ENCODE measurements at places on chromosomes 1 and 21.
A peak's percentile ranks its signal among the peaks of the same experiment; 100 is the strongest.

- no peak for DNase-seq
These were observed 16.6 kb upstream of the SLC2A5 start for GRCh38 chr1:9086045-9086444.

DNA sequence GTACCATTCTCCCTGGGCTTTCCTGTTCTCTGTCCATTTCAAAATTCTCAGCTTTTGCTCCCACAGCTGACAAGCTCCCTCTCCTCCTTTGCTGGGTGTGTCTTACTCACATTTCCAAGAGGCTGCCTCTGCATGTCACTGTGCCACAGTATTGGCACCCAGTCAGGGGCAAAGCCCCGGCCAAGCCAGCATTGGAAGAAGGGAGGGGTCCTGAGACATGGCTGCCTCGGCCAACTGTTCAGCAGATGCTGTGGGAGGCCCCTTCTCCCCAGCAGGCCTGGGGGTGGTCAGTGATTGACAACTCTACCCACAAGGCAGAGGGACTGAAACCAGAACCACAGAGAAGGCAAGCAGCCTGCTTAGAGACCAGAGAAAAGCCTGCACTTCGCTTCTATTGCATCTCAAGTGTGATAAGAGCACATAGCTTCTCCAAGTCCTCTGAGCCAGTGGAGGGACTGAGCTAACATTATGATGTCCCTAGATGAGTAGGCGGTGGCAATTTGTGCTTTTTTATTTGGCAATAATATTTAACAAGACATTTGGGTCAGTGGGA, 294.1 kb downstream of the SIPA1L2 start:
- DNase-seq: no peak

- peak; percentile 90 for DNase-seq
These were observed 12.2 kb downstream of the CRABP2 start for GRCh38 chr1:156692925-156693847.

DNA sequence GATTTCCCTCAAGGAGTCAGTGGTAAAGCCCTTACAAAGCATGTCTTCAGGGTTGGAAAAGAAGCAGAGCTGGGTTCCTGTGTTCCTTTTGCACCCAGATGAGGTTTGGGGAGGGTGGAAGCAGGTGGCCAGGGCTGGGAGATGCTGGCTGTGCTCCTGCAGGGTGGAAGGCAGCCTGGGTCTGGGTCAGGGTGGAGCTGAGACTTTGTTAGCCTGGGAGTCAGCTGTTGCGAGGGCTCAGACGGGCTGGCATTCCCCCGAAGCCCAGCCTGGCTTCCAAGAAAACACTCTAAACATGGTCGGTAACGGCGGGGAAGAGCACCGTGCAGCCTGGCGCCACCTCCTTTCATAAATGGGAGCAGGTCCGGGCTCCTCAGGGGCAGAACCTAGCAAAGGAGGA, 43.7 kb upstream of the EPS8L3 start:
- DNase-seq: no peak

- no peak for DNase-seq
These were observed 5.3 kb downstream of the RPS8 start for GRCh38 chr1:44780583-44781121.

- DNase-seq: no peak
These were observed 13.3 kb downstream of the ARV1 start for GRCh38 chr1:230992100-230992774.

DNA sequence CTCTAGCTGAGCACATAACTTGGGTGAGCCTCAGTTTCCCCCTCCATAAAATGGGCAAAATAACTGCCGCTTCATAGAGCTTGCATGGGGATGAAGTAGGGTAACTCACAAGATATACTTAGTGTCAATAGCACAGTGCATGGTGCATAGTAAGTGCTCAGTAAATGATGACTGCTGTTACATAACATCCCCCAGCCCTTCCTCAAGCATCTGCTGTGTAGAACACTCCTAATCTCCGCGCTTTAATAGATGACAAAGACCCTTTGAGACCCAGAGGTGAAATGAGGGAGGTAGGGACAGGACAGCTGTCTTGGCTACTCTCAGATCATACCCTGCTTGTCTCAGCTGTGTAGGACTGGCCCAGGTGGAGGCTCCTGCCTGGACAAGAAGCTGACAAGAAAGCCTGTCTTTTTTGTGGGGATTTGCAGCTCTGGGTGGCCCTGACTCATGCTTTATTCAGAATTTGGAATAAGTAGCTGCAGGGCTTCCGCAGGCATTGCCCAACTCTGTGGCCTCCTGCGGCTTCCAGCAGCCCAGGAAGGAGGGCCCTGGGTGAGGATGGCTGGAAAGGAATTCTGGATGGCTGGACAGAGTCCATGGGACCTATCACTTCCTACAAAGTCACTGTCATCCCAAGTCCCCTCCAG, 20.7 kb upstream of the PADI4 start:
- DNase-seq: no peak

DNA sequence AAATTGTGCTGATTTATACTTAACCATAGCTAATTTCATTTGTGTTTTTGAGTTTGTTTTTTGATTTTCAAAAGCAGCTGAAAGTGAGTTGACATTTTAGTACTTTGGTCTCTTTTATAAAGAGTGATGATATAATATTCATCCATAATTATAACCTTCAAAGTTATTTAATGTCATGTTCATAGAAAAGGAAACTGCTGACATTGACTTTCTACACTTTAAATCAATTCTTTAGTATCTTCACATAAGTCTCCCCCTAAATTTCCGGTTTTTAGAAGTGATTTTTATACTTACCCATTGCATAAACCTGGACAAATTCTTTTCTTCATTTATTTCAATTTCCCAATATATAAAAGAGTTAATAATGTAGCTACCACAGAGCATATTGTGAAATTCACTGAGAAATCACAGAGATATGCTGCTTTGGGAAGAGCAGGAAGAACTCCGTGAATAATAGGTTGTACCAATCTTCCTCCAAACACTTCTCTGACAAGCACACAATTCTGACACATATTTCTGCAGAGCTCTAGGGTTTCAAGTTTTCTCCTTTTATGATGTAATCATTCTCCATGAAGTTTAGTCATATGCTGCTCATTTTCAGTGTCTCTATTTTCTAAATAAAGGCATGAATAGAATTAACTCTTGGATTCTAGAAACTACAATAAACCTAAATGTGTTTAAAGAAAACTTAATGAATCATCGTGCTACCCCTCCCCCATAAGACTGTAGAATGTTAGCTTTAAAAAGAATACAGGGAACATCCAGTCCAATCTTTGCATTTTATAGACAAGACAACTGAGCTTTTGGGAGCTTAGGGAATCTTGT, 25.6 kb upstream of the CDC42BPA start:
- DNase-seq: no peak

DNA sequence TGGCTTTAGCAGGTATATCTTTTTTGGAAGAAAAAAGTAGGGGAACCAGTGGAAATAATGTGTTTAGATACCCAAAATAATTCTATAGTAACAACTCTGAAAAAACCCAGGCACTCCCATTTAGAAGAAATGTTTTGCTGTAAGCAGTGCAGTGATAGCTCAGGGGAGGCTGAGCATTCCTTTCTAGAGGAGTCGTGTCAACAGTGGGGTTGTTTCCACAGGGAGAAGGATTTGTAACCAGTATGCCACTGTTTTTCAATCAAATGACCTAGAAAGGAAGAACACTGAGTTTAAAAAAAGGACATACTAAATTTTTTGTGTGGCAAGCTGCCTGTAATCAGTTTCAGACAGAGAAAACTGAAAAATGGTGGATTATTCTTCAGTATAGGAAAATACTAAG, 2.4 kb downstream of the PGD start:
- DNase-seq: no peak

DNA sequence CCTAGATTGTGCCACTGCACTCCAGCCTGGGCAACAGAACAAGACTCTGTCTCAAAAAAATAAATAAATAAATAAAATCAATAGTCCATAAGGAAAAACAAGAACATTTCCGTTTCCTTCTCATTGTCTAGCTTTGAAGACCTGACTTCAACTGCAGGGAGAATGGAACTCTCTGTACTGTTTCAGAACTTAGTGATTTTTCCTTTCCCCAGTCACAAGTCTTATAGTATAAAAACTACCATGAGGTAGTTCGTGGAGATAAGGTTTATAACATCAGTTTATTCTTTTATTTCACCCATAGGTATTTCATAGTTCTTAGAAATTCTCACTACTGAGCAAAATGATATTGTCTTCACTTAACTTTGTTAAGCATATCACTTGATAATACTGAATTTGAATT, 11.4 kb upstream of the RWDD3 start:
- no peak for DNase-seq

DNA sequence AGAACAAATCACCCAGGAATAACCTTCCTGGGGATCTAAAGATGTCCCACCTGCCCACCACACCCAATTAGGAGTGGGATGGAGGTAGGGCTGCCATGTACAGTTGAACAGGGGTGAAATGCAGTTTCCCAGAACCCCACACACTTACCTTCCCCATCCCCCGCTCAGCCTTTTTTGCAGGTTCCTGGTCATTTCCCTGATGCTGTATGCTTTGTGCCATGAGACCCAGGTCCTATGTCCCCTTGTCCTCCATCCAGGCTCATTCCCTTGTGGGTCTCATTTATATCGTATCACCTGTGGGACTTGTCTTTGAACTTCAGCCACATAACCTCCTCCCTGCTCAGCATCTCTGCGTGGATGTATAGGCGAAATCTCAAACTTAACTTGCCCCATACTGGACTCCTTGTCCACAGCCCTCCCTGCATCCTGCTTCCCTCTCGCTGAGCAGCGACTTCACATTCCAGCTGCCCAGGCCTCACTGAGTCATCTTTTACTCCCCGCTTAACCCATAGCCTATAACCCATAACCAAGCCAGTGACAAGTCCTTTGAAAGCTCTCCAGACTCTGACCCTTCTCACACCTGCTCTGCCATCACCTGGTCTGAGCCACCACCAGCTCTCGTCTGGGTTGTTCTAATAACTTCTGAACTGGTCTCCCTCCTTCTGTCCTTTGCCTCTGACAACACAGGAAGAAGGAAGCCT, 4.7 kb downstream of the LDLRAD2 start:
- DNase-seq: no peak

DNA sequence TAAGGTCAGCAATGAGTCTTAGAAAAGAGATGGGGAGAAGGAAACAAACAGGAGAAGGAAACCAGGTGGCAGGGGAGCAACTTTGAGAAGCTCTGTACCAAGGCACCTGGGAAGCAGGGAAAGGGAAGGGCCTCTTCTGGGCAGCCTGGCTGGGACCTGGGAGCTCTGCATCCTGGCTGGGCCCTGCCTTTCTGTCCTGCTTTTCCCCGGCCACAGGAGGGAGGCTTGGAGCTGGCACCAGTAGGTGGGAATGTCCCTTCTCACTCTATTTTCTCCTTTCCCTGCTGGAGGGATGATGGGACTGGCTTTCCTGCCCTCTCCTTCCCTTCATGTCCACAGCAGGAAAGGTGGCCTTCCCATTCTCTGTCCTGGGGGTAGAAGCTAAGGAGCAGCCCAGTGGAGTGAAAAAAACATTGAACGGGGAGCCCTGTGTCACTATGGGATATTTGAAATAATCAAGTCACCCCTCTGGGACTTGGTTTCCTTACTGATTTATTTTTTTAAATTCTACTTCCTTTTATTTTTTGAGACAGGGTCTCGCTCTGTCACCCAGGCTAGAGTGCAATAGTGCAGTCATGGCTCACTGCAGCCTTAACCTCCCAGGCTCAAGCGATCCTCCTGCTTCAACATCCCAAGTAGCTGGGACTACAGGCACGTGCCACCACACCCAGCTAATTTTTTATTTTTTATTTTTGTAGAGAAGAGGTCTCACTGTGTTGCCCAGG, 5.1 kb upstream of the NES start:
- no peak for DNase-seq

- no peak for DNase-seq
These were observed 102.8 kb upstream of the ZNF648 start for GRCh38 chr1:182164273-182164672.

GRCh38 chr1:7117399-7118281, 332.4 kb downstream of the CAMTA1 start:
- peak; percentile 72 for DNase-seq

- DNase-seq: no peak
These were observed 2.1 kb upstream of the TMCO2 start for GRCh38 chr1:40245686-40246085.

DNA sequence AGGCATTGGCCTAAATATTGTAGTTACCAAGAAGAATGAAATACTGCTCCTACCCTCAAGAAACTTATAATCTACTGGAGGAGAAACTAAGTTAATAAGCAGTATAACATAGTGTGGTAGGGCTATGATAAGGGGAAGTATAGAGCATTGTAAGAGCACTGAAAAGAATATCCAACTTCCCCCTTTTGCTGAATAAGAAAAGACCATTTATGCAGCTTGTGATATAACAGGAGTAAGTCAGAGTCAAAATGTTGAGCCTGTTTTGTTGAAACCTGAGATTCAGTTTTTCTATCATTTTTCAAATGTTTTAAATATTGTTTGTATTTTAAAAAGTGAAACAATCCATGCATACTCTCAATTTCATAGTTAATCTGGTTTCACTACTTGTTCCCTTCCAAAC, 48.3 kb upstream of the FCRL4 start:
- DNase-seq: no peak

DNA sequence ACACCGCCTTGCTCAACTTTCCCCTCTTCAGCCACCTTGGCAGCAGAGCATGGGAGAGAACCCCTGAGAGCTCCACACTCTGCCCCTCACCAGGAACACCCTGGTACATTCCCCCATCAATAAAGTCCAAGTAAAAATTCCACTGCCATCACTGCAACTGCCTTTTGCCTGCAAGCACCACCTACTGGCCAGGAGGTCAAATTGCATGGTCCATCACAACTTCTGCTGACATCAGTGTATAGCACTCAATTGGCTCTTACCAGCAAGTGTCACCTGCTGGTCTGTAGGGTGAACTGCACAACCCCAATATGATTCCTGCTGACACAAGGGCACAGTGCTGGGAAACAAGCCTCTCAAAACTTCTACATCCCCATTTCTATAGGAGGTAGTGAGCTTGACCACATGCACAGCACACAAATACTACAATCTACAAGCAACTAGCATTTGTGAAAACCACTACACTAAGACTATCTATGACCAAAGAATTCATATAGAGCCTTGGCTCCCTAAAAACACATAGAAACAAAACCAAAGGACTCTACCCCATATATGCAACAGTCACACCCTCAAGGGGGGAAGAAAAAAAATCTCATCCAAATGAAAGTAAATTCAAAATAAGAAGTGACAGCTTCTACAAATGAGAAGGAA, 69.2 kb downstream of the FASLG start:
- DNase-seq: no peak

GRCh38 chr1:160624464-160624863, 22.4 kb downstream of the SLAMF1 start:
- DNase-seq: no peak

GRCh38 chr1:6185151-6185550, 5.0 kb upstream of the CHD5 start:
- no peak for DNase-seq

GRCh38 chr1:203888807-203889251, 27.4 kb downstream of the SNRPE start:
- no peak for DNase-seq

DNA sequence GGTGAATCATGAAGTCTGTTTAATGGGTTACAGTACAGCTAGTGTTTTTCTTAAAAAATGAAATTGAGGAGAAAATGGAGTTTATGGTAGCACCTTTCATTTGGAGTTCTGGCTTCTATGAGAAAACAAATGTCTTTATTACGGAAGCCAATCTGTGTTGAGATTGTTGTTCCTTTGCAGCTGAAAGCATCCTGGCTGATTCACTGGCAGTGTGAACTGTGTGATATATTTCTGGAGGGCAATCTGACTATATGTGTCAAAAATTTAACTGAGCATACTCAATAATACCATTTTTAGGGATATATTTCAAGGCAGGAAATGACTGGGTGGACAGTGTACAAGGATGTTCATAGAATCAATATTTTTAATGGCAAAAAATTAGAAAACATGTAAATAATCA, 46.6 kb upstream of the LYST start:
- DNase-seq: no peak
